ENCODE measurements at places on chromosomes 7 and 10.

- DNase-seq: no peak
Observed at GRCh38 chr10:14605231-14605925, 169.3 kb downstream of the FAM107B start.

GRCh38 chr7:93889261-93889660, 1.3 kb downstream of the TFPI2 start:
- no peak for DNase-seq

GRCh38 chr10:96043893-96044715, 721 bp downstream of the CCNJ start:
- no peak for DNase-seq

GRCh38 chr7:94565247-94565894, 55.8 kb downstream of the CASD1 start:
- DNase-seq: no peak

DNA sequence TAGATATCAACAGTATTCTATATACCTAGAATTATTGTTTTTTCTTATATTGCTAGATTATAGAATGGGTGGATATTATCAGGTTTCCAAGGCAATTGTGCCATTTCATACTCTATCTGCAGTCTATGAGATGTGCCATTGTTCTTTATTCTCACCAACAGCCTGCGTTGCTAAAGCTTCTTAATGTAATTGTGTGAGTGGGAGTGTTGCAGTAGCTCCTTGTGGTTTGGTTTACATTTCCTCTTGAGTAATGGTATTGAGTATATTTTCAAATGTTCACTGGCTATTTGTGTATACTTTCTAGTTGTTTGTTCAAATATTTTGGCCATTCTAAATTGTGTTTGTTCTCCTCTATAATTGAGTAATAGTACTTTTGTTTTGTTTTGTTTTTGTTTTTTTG, 199.2 kb downstream of the TFEC start:
- DNase-seq: no peak

DNA sequence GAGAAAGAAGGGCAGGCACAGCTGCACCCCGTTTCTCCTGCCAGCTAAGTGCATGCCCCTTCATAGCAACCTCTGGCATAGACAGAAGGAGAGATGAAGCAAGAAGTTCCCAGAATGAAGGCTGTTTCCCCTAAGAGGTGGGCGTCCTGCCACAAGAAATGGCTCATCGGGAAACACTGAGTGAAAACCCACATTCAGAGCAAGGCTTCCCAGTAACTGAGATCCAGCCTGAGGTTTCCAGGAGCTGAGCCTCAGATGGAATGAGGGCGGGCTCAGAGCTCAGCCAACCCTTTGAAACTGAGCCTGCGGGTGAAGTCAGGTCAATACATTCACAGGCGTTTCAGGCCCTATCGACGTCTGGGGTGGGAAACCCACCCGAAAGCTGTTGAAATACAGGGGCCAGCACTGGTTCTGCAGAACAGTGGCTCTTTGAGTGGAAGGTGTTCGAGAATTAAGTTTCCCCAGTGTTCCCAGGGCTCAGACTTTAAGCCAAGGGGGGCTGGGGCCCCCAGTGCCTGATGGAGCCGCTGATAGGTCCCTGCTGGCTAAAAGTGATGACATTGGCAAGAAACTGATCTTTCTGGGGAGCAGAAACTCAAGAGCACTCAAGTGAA, 510.2 kb downstream of the RPS24 start:
- no peak for DNase-seq

DNA sequence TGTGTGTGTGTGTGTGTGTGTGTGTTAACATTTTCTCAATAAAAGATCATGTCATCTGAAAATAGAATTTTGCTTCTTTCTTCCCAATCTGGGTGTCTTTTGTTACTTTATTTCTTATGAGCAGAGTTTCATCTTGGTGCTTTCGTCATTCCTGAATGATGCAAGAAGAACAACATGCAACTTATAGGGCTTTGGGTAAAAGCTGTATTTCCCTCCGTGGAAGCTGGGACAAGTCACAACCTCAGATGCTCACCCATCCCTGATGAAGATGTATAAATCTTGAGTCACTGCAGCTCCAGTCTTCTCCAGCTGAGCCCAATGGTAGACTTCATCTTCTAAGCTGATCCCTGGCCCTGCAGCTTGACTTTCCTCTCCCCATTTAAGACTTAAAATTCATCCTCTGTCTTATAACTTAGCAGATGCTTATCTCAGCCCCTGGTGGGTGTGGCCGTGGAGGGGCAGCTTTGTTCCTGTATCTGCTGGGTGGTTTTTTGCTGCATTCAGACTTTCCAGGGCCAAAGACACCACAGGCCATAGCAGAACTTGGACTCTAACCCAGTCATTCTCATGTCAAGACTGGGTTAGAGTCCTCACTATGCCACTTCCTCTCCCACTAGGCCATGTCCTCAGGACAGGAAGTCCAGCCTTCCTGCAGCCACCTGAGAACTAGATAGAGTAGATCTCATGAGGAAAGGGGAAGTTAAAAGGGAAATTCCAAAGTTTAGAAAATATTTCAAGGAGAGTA, 356.4 kb downstream of the TNS3 start:
- DNase-seq: no peak

DNA sequence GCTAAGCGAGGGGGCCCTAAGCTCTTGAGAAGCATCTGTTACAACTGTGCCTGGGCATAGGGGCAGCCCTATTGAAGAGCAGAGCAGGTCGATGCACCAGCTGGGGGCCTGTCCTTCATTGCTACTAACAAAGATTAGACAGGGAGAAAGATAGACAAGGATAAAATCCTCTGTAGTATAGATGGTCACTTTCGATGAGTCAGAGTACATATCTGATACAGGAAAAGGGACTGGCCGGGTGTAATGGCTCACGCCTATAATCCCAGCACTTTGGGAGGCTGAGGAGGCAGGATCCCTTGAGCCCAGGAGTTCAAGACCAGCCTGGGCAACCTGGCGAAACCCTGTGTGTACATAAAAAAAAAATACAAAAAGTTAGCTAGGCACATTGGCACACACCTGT, 13.6 kb downstream of the OPTN start:
- no peak for DNase-seq

DNA sequence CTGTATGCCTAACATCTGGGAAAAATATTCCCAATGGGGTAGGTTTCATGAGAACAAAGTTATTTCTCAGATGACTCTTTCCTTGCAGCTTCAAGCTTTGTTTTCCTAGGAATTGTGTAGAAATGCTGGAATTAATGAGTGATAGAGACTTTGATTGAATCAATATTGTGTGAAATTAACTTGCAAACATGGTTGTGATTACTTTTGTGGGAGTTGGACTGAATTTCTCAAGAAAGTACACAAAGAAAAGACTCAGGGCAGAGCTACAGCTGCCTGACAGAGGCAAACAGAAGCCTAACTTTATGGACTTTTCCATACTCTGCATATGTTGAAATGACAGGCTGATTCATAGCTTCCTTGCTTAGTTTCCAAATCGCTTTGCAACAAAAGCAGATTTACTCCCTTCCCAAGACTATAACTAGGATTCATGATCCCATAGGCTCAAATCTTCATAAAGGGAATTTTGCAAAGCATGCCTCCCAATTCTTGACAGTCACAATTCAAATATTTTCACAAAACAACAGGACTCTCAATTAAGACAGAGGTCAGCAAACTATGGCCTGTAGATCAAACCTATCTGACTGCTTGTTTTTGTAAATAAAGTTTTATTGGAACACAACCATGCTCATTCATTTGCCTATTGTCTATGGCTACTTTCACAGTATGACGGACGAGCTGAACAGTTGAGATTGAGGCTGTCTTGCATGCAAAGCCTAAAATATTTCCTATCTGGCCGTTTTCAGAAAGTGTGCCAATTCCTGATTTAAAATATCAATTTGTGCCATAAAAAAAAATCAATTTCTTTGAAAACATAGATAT, 27.6 kb downstream of the NRP1 start:
- DNase-seq: no peak

GRCh38 chr10:131638880-131639278, 261.9 kb upstream of the PPP2R2D start:
- DNase-seq: no peak

DNA sequence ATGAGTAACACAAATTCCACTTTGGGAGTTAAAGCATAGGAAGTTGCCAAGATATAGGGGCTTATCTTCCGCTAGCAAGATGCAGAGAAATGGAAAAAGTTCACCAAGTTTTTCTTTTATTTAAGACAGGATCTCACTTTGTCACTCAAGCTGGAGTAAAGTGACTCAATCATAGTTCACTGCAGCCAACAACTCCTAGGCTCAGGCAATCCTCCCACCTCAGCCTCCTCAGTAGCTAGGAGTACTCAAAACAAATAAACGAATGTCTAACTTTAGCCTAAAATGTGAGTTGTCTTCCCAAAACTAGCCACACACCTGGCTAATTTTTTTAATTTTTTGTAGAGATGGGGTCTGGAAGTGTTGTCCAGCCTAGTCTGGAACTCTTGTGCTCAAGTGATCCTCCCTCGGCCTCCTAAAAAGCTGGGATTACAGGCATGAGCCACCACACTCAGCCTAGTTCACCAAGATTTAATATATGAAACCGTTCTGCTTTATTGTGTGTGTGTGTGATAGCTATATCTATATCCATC, 9.9 kb downstream of the VIM start:
- DNase-seq: no peak

GRCh38 chr10:68752711-68753350, 31.8 kb downstream of the CCAR1 start:
- no peak for DNase-seq

DNA sequence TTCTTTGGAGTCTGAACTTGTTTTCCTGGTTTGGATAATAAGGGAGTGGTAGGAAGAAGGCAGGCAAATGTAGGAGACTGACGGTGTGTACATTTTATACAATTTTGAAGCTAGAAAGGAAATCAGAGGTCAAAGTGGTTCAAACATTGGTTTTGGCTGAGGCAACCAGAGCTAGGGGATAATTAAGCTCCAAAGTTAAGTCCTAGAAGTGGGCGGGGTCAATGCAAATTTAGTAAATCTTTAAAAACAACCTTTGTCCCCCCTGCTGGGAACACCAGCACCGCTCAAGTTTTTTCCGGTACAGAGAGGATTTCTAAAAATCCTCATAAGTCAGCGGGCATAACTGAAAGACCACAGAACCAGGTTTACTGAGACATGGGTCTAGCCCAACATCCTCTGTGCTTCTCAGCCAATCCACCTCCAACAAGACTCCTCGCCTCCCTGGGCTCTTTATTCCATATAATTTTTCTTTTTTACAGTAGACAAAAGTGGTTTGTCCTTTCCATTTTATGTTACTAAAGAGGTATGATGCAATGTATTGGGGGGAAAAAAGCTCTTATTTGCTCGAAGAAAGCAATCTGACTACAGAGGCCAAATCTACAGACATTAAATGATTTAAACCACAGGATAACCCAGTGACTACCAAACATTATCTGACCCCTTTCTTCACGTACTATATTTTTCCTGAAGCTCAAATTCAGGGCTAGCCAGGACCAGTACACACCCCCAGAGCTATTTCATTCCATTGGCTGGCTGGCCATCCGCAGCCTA, 1.6 kb downstream of the GLUD1 start:
- DNase-seq: no peak

GRCh38 chr10:89611282-89611681, 33.8 kb downstream of the PANK1 start:
- DNase-seq: no peak

GRCh38 chr10:20975236-20975635, 78.1 kb upstream of the NEBL start:
- no peak for DNase-seq

- no peak for DNase-seq
Observed at GRCh38 chr7:111982804-111983203, 223.4 kb downstream of the DOCK4 start.

DNA sequence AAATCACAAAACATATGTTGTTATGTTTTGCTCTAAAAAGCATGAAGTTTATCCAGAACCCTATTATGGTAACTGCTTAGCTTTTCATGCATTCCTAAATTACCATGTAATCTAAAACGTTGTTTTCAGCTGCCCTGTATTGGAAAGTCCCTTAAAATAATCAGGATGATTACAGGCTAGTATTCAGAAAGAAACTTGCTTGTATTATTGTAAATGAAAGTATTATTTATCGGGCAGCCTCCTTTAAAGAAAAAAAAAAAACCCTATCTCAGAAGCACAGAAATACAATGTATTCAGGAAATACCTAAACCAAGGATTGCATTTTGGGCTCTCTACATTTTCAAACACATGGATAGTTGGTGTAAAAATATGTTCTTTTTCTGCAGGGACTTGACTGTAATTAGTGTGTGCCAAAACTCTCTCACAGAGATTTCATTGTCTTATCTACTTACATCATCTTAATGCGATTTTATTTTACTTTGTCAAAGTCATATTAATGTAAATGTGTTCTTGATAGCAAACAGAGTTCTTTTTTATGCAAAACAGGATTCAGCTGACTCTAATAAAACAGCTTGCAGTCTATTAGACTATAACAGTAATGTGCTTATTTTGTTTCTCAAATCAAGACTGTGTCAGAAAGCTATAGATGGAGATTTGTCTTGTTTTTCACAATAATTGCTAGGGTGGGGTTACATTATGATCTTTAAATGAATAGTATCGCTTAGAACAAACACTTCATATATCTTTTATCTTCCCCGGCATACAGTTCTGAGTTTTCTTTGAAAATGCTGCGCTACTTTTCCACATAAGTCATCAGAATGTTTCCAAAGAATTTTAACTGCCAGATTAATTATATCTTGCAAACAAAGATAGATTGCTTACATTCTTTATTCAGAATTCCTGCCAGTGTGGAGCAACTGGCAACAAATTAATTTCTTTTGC, 65.3 kb upstream of the ARID5B start:
- DNase-seq: no peak

GRCh38 chr10:35768011-35768410, 125.9 kb upstream of the FZD8 start:
- no peak for DNase-seq

- DNase-seq: no peak
Observed at GRCh38 chr10:21584834-21585530, 51.0 kb downstream of the MLLT10 start.

DNA sequence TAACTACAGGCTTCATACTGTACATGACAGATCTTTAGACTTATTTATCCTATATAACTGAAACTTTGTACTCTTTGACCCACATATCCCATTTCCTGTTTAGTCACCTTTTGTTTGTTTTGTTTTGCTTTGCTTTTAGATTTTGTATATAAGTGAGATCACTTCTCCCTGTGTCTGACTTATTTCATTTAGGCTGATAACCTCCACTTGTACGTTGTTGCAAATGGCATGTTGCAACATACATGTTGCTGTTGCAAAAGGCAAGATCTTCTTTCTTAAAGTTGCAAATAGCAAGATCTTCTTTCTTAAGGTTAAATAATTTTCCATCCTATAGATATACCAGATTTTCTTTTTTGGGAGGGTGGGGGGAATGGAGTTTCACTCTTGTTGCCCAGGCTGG, 341.5 kb downstream of the OTUD1 start:
- no peak for DNase-seq

- DNase-seq: no peak
Observed at GRCh38 chr10:124468624-124469023, 7.0 kb downstream of the LHPP start.

- no peak for DNase-seq
Observed at GRCh38 chr10:17872191-17873091, 63.3 kb downstream of the MRC1 start.

DNA sequence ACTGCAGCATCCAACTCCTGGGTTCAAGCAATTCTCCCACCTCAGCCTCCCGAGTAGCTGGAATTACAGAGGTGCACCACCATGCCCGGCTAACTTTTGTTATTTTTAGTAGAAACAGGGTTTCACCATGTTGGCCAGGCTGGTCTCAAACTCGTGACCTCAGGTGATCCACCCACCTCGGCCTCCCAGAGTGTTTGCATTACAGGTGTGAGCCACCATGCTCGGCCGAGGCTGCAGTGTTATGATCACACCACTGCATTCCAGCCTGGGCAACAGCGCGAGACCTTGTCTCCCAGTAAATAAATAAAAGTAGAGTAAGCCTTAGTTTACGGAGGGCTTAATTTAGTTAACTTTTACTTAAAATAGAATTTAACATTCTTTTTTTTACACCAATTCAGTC, 23.7 kb upstream of the IGF2BP3 start:
- no peak for DNase-seq

Data from NCI-H1930 (cell line).